ENCODE measurements at places on chromosomes 2 and 18.

DNA sequence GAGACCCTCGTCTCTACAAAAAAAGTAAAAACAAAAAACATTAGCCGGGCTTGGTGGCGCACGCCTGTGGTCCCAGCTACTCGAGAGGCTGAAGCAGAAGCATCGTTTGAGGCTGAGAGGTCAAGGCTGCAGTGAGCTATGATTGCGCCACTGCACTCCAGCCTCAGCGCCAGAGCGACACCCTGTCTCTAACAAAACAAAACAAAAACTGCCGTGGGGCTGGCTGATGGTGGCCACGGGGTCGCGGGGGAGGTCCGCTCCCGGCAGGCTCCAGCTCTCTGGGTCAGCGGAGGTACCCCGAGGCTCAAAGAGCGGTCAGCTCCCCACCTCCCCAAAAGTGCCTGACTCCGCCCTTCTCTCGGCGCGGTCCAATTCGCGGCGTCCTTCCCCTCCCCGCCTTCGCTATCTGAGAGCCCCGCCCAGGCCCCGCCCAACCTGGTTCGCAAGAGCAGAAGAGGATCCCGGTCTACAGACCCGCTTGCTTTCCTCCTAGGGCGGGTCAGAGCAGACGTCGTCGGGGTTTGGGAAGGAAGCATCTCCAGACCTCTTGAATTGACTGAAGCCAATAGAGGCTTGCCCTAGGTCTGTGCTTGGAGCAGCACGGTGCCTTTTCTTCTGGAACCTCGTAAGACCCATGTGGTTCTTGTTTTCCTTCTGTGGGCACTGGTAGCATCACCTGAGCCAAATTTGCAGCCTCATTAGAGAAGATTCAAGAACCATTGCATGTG lies 7.8 kb downstream of the RAX start:
- no peak for DNase-seq

- peak; percentile 33 for DNase-seq
Measured at GRCh38 chr2:74414881-74415761, 6.3 kb downstream of the C2orf81 start.

- no peak for DNase-seq
Measured at GRCh38 chr18:75204269-75204731, 4.6 kb downstream of the PTGR3 start.

DNA sequence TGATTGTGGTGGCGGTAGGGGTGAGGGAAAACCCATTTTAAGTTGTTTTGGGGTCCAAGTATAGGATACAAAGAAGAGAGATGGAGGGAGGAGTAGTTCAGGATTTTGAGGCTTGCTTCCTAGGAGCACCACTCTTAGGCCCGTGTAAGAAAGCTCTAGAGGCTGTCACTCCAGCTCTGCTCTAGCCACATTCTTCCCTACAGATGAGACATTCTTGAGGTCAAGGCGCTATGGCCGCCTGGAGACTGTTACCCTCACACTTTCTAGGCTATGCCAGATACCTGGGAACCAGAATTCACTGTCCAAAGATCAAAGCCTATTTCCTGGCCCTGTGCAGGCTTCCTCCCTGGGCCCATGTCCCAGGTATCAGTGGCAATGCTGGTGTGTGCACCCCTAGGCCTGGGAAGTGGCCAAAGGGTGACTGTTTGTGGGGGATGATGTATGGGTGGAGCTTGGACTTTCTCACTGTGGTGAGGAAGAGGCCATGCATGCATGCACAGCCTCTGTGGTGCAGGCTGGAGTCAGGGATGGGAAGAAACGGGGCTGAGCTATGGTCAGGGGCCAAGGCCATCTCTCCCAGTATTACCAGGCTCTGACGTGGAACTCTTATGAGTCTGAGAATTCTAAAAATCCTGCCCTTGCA lies 7.0 kb upstream of the TTL start:
- no peak for DNase-seq

DNA sequence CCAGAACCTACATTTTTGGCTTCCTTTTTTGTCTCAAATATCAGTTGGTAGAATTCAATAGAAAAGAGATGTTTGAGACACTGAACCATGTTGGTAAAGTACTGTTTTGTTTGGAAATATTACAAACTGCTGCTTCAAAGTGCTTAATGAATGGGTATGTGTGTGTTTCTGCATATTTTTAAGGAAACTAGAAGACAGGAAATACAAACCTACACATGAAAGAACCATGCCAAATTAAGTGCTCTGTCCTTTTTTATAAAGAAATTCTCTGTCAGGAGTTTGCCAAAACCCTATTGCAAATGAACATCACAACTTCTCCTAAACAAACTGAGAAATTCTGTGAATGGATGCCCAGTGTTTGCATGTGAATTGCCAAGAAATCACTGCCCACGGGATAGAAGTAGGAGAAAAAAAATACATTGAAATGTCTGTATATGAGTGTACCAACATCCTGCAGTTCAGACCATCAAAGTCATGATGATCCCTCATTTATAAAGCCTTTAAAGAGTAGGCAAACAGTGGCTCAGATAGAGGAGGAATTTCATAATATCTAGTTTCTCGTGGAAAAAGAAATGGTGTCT lies 69.6 kb upstream of the RND3 start:
- DNase-seq, result no peak

DNA sequence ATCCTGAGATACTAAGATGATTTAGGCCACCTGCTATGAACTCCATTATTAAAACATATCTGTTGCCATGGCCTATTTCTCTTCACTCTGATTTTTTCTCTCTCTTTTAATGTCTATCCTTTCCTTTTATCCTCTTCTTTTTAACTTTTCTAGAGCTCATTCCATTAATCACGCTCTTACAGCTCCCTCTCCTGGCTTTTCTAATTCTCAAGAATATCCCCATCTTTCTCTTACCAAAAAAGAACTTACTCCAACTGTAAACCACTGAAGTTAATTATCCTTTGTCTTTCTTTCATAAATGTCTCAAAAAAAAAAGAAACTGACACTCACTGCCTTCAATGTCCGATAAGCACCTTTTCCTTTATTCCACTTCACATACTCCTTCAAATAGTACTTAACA lies 7.9 kb downstream of the PPP3R1 start:
- no peak for DNase-seq

GRCh38 chr2:125471963-125472362 lies 1184.0 kb upstream of the GYPC start:
- no peak for DNase-seq

GRCh38 chr2:209549589-209549988 lies 125.7 kb downstream of the MAP2 start:
- DNase-seq, result no peak

DNA sequence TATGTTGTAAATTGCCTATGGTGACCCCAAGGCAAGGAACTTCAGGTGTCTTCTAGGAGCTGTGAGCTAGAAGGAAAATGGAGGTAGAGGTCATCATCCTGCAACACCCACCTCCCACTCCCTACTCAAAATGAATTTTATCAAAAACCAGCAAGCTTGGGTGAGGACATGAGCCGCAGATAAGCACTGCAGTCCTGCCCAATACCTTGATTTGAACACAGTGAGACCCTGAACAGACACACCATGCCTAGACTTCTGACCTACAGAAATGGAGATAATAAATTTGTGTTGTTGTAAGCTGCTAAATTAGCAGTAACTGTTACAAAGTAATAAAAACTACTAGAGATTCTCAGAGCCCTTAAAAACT lies 13.4 kb downstream of the MEX3C start:
- DNase-seq, result no peak

GRCh38 chr2:67716895-67717396 lies 319.8 kb downstream of the ETAA1 start:
- no peak for DNase-seq

DNA sequence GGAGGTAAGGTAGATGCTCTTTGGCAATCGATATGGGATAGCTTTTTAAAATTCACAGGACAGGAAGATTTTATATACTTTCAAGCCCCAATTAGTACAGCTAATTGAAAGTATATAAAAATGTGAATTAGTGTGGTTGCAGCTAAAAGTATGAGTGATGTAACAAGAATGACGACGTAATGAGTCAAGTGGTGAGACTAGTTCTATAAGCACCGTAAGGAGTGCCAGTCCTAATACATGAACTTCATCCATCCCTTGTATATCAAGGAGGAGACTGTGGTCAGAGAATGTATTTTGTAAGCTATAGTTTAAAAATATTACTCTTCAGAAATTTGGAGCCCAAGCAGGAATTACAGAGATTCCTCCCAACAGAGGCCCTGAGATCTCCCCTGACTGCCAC lies 25.8 kb downstream of the DNAJC27 start:
- DNase-seq, result no peak

DNA sequence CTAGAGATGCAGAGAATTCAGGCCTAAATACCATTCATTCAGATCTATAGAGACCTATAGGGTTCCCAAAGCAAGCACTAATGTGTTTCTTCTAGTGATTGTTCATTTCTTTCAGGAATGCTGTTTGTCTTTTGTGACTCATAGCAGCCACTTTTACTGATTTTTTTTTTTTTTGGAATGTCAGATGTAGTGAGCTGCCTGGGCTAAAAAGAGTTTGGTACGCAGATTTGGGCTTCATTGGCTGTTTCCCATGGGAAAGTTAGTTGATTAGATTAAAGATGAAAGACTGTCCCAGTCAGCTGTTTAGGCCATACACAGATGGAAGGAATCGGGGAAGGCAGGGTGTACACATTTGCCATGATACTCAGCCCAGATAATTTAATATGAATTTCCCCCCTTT lies 87.6 kb downstream of the CDC42EP3 start:
- DNase-seq, result no peak

GRCh38 chr2:36432479-36432878 lies 76.9 kb downstream of the CRIM1 start:
- no peak for DNase-seq

DNA sequence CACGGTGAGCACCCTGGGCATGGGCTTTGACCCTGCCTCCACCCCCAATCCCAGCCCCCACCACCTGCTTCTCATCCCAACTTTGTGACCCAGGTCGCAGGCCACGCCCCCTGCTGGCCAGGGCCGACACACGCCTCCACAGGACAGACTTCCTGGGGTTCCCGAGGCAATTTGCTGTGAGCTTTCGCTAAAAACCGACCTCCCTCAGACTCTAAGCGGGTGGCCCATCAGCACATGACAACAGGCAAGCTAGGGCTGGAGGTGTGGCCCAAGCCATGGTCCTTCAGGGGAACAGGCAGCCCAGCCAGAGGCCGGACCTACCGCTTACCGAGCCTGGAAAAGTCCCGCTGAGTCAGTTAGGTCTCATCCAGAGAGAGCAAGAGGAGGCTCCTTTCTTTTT lies 31.9 kb downstream of the C1QL2 start:
- DNase-seq, result no peak

- DNase-seq, result no peak
Measured at GRCh38 chr2:232348936-232349335, 29.6 kb upstream of the ALPP start.

DNA sequence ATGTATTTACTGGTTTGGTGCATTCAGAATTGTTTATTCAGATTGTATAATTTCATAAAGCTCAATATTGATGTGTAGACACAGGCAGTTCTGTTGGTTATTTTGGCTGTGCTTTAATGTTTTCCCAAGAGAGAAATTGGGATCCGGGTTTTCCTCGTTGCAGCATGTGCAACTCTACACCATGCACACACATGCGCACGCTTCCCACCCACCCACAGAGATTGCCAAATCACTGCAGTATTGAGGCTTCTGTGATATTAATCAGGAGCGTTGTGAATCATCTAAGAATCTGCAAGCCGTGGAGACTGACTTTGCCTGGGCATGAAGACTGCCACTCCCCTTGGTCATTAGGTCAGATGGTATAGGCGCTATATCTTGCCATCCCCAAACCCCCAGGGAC lies 571.5 kb downstream of the SLC4A3 start:
- no peak for DNase-seq

GRCh38 chr2:70069049-70069448 lies 18.2 kb upstream of the PCBP1 start:
- no peak for DNase-seq

GRCh38 chr2:179233626-179234430 lies 30.8 kb downstream of the SESTD1 start:
- DNase-seq, result no peak

- DNase-seq, result no peak
Measured at GRCh38 chr18:55280503-55280902, 307.5 kb downstream of the TCF4 start.

GRCh38 chr2:22628221-22628620 lies 756.8 kb upstream of the KLHL29 start:
- no peak for DNase-seq

GRCh38 chr2:239022437-239023260 lies 174.8 kb downstream of the TWIST2 start:
- no peak for DNase-seq

GRCh38 chr2:128789221-128789620 lies 470.6 kb upstream of the HS6ST1 start:
- DNase-seq, result no peak

- no peak for DNase-seq
Measured at GRCh38 chr2:159902722-159903121, 104.7 kb upstream of the CD302 start.

DNA sequence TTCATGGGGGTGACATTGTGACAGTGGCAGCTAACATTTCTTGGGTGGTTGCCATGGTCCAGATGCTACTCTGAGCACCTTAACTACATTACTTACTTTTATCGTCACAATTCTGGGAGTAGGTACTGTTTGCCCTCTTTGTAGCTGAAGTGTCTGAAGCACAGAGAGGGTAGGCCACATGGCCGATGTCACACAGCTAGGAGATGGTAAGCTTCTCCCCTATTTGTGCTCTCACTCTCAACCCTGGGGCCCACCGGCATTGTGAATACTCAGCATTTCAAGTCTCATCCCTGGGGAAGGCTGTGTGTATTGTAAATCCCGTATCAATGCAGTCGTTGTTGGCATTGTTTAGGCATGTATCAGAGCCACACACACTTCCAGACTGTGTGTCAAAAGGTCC lies 136.6 kb downstream of the ACOXL start:
- no peak for DNase-seq

DNA sequence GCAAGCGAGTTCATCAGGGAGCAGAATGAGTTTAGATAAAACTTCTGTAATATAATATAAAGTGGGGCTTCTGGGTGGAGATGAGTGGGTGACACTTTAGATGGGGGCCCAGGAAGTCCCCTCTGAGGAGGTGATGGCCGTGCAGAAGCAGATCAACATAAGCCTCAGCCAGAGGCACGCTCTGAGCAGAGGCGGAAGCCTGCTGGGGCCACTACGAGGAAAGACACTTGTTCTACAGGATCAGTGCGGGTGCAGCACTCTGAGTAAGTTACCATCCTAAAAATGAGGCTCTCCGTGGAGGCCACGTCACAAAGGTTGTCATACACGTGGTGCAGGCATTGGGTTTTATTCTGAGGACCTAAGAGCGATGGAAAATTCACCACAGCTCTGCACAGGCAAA lies 22.3 kb downstream of the TMEM18 start:
- no peak for DNase-seq

DNA sequence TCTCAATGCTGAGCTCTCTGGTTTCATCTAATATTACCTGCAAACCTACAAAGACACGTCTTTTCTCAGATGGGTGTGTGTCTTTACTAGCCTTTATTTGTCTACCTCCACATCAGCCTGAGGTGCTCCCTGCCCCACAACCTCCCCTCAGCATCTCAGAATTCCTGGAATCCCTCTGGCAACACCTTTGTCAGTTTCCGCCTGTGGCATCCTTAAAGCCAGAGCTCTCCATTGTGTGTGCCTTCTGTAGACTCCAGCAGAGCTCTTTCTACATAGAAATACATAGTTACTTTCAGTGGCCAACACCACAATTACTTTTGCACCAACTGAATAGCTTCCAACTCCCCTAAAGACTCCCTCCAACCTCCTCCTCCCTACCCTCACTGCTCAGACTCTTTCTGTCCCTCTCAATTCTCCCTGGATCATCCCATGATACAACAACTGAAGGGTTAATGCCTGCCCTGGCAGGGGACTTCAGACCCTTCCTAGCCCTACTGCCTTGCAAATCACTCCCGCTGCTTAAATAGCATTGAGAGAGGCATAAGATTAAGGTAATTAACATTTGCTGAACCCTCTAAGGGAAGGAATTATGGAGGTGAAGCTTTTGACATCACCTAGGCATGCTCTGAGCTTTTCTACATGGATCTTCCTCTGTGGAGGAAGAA lies 39.6 kb upstream of the RMDN2 start:
- no peak for DNase-seq
